Fibroblast of skin of left biceps (primary cell): ENCODE measurements at places on chromosomes 6 and 20.

DNA sequence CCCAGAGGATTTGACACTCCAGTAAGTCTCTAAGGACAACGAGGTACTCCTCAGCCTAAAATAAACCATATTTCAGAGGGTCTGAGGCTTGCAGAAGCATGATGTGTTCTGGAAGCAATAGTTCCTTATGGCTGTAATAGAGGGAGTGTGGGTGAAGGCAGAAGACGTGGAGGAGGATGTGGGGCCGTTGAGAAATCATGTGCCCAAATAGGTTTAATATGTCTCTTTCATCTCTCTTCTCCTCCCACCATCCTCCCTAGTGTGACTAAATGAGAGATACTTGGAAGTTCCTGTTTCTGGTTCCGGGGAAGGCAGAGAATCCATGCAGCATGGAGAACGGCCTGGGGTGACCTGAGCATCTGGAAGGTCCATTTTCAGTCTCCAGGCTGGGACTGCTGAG lies 174.0 kb upstream of the RSPO3 start:
- no peak for DNase-seq

GRCh38 chr6:25326126-25326525 lies 47.0 kb downstream of the CARMIL1 start:
- DNase-seq: no peak

- no peak for DNase-seq
Measured at GRCh38 chr20:61135968-61136367, 116.1 kb upstream of the CDH4 start.

- no peak for DNase-seq
Measured at GRCh38 chr6:67646550-67646949, 988.5 kb upstream of the ADGRB3 start.
